ENCODE measurements at places on chromosomes 12 and 14. TPM values are rescaled to one million over a fixed set of nuclear protein-coding genes. Genes with fewer than 3 reads are reported as not detected.

Gene BCL2L14
- total RNA-seq, result not detected

Gene AHSA1
- total RNA-seq, result 117 TPM

Gene GPRC5D
- total RNA-seq, result not detected

- DNase-seq, result no peak
Measured at GRCh38 chr12:10982244-10982643, 4.5 kb downstream of the TAS2R50 start.

DNA sequence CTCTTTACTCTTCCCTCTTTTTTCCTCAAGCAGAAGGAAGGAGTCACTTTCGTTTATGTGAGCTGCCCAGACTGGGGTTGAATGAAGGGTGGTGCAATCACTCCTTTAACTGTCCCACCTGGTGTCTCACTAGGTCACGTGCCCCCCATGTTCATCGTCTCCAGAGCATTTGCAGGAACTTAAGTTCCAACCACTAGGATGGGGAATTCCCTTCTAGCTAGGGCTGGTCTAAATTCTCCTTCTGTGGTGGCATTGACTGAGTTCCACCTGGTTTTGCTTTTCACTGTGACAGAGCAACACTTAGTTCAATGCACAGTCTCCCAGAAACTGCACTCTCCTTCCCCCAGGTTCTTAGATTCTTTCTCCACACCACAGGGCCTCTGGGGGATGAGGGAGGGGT is 9.5 kb downstream of the FANCM start:
- no peak for DNase-seq

Measured in glutamatergic neuron (in vitro differentiated cells).